ENCODE measurements at places on chromosomes 3 and 15.
A peak's percentile ranks its signal among the peaks of the same experiment; 100 is the strongest.

DNA sequence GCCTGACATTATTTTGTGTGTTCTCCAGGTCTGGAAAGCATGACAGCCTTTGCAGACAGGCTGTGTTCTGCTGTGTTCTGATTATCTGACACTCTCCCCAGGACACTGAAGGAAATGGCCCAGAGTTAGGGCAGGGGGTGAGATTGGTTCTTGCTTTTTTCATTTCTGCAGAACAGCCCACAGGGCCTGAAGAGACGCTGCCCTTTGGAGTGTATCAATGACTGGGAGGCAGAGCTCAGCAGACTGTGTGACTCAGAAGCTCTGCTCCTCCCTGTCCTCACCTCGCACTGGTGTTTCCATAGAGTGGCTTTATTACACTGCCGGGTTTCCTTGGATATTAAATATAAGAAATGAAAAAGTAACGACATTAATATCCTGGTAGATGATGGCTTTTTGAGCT lies 523.6 kb downstream of the NTRK3 start:
- no peak for DNase-seq

DNA sequence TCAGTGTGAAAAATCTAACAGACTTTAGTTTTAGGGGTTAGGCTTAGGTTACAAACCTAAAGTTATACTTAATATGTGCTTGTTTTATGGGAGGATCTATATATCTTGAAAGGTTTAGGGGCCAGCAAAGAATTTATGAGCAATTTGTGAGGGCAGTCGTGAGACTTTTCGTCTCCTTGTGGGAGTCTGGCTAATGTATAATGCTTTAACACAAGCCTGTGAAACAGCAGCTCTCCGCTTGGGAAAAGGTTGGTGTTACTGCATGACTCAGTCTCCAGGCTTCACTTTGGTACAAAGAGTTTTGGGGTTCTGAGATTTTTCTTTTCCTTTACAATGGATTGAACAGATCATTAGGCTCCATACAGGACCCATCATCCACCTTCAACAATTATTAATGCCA lies 79.0 kb upstream of the MFGE8 start:
- no peak for DNase-seq

- no peak for DNase-seq
These were observed 119.4 kb upstream of the ROBO1 start for GRCh38 chr3:79887213-79887612.

- DNase-seq = peak; percentile 40
These were observed 702 bp downstream of the ARHGEF3 start for GRCh38 chr3:56800832-56801661.

DNA sequence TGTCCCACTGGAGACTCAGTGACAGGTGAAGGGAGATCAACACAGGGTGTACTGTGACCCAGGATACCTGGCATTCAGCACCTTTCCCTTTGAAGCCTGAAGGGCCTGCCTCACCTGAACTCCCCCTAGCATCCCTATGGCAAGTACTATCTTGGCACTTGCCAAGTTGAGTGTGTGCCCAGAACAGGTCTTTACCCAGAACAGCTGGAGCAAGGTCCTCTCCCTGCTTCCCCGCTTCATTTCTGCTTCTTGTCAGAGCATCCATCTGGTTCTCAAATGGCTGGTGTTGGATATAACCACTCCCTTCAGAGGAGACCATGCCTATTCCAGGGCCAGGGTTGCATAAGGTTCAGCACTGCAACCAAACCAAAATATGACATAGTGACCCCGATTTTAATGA lies 73.0 kb downstream of the FAM43A start:
- DNase-seq = no peak

DNA sequence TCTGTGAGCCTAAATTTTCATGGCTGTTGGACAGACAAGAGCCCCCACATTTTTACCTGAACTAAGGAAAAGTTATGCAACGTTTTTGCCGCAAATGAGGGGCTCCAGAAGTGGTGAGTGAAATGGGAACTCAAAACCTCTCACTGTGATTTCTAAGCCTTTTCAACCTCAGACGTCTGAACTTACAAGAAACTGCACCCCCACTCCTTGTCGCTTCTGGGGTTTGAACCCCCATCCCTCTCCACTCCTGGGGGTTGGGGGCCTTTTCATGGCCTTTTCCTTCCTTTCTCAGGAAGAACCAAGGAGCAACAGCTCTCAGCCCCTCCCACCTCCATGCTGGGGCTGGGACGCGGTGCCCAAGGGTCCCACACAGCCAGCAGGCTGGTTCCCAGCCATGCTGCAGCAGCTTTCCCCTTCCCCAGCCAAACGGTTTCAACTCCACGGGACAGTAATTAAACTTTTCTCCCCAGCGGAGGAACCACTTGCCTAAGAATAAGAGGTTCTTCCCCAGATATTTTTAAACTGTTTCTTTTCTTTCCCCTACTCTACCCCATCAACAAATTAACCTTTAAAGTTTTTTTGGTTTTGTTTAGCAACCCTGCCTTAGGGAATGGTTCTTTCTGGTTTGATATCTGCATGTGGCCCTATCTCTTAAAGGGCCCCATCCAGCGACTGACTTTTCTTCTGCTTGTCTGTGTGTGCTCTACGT lies 387.6 kb upstream of the CBLB start:
- no peak for DNase-seq

GRCh38 chr15:64566629-64567427 lies 106.5 kb downstream of the ZNF609 start:
- no peak for DNase-seq

GRCh38 chr3:124741027-124741426 lies 10.8 kb downstream of the UMPS start:
- no peak for DNase-seq

- no peak for DNase-seq
These were observed 58.9 kb downstream of the MECOM start for GRCh38 chr3:169604568-169604967.

DNA sequence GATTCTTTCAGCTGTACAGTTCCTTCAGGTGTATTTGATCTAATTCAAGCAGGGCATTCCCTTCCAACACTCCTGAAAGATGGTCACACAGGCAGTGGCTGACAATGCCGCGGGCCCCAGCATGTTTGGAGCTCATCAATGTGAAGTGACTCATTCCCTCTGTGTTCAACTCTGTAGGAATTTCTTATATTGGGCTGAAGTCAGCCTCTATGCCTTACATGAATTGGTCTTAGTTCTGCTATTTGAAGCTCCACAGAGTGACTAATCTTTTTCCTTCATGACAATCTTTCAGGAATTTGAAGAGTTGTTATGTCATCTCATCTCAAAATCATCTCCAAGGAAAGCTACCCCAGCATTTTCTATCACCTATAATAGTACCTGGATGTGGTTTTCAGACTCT lies 142.5 kb upstream of the C2CD4B start:
- no peak for DNase-seq

DNA sequence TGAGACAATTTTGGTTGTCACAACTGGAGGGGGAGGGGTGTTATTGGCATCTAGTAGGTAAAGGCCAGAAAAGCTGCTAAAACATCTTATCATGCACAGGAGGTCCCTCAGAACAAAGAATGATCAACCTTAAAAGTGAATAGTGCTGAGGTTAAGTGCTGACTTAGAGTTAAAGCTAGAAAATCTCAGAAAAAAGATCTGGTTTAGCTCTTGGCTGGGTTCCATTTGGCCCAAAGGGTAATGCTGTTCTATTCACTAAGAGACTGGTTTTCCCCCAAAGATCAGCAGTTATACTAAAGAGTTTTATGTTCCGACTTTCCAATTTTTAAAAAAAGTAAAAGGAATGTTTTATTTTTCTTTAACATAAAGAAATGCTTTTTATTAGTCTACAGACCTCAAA lies 15.6 kb downstream of the DCBLD2 start:
- no peak for DNase-seq

GRCh38 chr3:64530434-64531049 lies 157.3 kb downstream of the ADAMTS9 start:
- peak; percentile 48 for DNase-seq

GRCh38 chr15:55694652-55695150 lies 48.3 kb downstream of the PRTG start:
- no peak for DNase-seq

All from stimulated activated CD4-positive, alpha-beta T cell treated with anti-CD3 and anti-CD28 coated beads, Interleukin-15, amount 100 ng/mL, for 24 hours (primary cell).